HCT116 (cell line): ENCODE measurements at places on chromosomes 7 and 10.
A peak's percentile ranks its signal among the peaks of the same experiment; 100 is the strongest.

DNA sequence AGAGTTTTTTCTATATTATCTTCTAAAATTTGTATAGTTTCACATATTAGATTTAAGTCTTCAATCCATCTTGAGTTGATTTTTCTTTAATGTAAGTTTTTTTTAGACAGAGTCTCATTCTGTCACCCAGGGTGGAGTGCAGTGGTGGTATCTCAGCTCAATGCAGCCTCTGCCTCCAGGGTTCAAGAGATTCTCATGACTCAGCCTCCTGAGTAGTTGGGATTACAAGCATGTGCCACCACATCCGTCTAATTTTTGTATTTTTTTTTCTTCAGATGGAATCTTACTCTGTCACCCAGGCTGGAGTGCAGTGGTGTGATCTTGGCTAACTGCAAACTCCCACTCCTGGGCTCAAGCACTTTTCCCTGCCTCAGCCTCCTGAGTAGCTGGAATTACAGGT is 143.4 kb upstream of the ZNF92 start:
- H3K36me3 ChIP-seq, result no peaks in the 10 kb centered on the region; the same call in 1 of the 2 replicates
- H3K4me3 ChIP-seq, result no peak overlapping the region
- H3K27me3 ChIP-seq, result no peaks in the 10 kb centered on the region
- DNase-seq, result no peak

- H3K36me3 ChIP-seq, result no peaks in the 10 kb centered on the region
- peaks cover 3% of the 10 kb centered on the region; the same call in 1 of the 2 replicates for H3K4me1 ChIP-seq
- no peak overlapping the region for H3K27ac ChIP-seq
- peak; percentile 76 for DNase-seq
- no peaks in the 10 kb centered on the region for H3K27me3 ChIP-seq
Measured at GRCh38 chr7:23696916-23697441, 13.0 kb upstream of the STK31 start.

DNA sequence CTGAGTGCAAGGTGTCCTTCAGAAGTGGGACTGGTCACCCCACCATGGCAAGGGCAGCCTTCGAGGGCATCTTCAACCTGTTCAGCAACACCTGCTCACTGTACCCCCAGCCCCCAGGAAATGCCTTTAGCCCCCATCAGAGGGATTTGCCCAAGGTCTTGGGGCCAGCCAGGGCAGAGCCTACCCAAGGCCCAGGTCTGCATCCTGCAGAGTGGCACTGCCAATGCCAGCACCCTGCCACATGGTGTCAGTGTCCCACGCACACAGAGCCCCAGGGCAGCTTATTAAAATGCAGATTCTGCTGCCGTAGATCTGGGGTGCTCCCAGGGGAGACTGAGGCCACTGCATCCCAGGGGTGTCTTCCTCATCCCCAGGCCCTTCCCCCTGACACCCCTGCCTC is 106.2 kb upstream of the KCTD7 start:
- H3K4me3 ChIP-seq, result no peak overlapping the region
- no peaks in the 10 kb centered on the region for H3K27me3 ChIP-seq
- no peaks in the 10 kb centered on the region for H3K36me3 ChIP-seq
- no peaks in the 10 kb centered on the region for H3K4me1 ChIP-seq
- no peak for DNase-seq
- no peak overlapping the region for H3K27ac ChIP-seq

- H3K4me3 ChIP-seq, result no peak overlapping the region
- H3K27ac ChIP-seq, result no peak overlapping the region
- no peak for DNase-seq
- H3K27me3 ChIP-seq, result no peaks in the 10 kb centered on the region
- H3K4me1 ChIP-seq, result no peaks in the 10 kb centered on the region
Measured at GRCh38 chr7:82926477-82926876, 236.2 kb downstream of the PCLO start.

- no peak overlapping the region for H3K27ac ChIP-seq
- no peaks in the 10 kb centered on the region for H3K36me3 ChIP-seq
- H3K4me1 ChIP-seq, result peaks cover 16% of the 10 kb centered on the region; the same call in 1 of the 2 replicates
- no peak overlapping the region for H3K4me3 ChIP-seq
- DNase-seq, result no peak
Measured at GRCh38 chr10:88149906-88150305, 286.5 kb downstream of the PTEN start.

- H3K4me1 ChIP-seq, result no peaks in the 10 kb centered on the region
- no peak for DNase-seq
- H3K27ac ChIP-seq, result no peak overlapping the region
- no peak overlapping the region for H3K4me3 ChIP-seq
- H3K36me3 ChIP-seq, result no peaks in the 10 kb centered on the region
- no peaks in the 10 kb centered on the region; the same call in 1 of the 2 replicates for H3K27me3 ChIP-seq
Measured at GRCh38 chr10:84076540-84077195, 62.6 kb upstream of the GHITM start.

DNA sequence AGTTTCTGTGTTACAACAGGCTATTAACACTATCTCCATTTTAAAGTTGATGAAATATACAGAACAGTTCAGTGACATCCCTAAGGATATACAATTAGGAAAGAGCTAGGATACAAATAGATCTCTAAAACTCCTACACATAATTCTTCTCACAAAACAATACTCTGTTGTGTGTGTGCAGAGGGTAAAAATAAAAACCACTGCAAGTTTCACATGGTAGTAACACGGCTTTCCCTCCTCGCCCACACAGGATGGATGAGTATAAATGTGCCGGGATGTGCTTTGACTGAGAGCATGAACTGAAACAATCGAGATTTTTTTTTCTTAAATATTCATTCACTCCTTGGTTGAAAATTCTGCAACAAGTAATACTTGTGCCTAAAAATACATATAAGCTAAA is 131.5 kb upstream of the C1QL3 start:
- no peak overlapping the region for H3K4me3 ChIP-seq
- H3K36me3 ChIP-seq, result no peaks in the 10 kb centered on the region
- H3K4me1 ChIP-seq, result no peaks in the 10 kb centered on the region
- H3K27me3 ChIP-seq, result no peaks in the 10 kb centered on the region
- no peak for DNase-seq
